Stimulated activated CD8-positive, alpha-beta memory T cell treated with anti-CD3 and anti-CD28 coated beads, Interleukin-4, amount 100 ng/mL, for 1 hour (primary cell): ENCODE measurements at places on chromosomes 11 and 22.

- DNase-seq = no peak
Measured at GRCh38 chr22:23219317-23219716, 39.0 kb downstream of the BCR start.

DNA sequence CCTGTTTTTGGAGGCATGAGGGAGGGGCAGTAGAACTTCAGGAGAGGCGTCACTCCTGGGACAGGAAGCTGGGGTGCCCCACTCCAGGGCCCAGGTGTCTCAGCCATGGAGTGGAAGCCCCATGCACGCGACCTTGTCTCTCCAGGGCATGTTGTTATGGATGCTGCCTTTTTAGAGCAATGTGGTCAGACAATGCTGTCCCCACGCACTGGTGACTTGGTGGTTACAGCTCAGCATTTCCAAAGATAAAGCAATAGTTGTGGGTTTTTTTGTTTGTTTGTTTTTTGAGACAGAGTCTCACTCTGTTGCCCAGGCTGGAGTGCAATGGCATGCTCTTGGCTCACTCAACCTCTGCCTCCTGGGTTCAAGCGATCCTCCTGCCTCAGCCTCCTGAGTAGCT is 22.3 kb downstream of the EIF4G2 start:
- no peak for DNase-seq

- DNase-seq = no peak
Measured at GRCh38 chr11:27716835-27717234, 16.6 kb upstream of the BDNF start.

DNA sequence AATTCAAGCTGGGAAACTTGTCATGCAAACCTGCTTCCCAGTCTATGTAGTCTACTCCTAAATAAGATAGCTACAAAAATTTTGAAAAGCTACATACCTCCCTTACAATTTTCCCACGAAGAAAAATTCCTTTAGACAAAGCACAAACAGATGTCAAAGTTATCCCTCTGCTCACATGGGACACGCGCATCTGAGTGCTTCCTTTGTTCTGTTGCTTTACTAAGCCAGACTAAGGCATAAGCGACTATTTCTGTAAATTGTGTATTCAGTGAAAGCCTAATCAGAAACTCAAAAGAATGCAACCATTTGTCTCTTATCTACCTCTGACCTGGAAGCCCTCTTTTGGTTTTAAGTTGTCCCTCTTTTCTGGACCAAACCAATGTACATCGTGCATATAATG is 583.7 kb upstream of the B3GAT1 start:
- DNase-seq = no peak

GRCh38 chr22:36356708-36357624 is 30.8 kb downstream of the MYH9 start:
- no peak for DNase-seq

DNA sequence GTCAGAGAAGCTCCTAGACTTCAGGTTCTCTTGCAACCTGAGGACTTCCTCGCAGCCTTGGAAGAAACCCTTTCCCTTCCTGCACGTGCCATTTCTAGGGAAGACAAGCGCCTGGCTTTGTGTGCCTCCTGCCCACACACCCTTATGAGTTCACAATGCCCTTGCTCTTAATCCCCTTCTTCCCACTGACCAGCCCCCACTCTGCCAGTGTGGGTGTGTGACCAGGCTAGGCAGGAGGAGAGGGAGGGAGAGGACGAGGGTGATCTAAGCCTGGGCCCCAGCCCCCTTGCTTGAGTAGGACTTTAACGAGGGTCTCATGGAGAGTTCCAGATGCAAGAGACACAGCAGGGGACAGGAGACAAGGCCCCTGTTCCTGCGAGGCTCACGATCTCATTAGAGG is 30.2 kb downstream of the TP53I11 start:
- no peak for DNase-seq

GRCh38 chr11:61851900-61852295 is 23.8 kb downstream of the FADS2 start:
- no peak for DNase-seq

- DNase-seq = no peak
Measured at GRCh38 chr11:117281159-117281558, 10.0 kb upstream of the BACE1-AS start.

GRCh38 chr11:81495699-81496292 is 1237.9 kb downstream of the FAM181B start:
- no peak for DNase-seq

DNA sequence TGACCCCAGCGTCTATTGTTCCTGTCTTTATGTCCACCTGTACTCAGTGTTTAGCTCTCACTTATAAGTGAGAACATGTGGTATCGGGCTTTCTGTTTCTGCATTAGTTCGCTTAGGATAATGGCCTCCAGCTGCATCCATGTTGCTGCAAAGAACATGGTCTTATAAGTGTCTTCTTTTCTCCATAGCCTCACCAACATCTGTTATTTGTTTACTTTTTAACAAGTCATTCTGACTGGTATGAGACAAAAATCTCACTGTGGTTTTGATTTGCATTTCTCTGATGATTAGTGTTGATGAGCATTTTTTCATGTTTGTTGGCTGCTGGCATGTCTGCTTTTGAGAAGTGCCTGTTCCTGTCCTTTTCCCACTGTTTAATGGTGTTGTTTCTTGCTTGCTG is 21.7 kb upstream of the SLN start:
- no peak for DNase-seq

DNA sequence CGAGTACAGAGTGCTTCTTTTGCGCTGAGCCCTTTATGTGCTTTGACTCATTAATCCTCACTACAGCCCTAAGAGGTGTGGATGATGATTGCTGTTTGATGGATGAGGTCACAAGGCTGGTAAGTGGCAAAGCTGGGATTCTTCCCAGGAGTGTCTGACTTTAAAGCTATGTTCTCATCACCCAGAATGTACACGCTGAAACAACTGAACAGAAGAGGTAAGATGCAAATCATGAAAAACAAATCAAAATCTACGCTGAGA is 37.7 kb upstream of the CREB3L1 start:
- DNase-seq = no peak

DNA sequence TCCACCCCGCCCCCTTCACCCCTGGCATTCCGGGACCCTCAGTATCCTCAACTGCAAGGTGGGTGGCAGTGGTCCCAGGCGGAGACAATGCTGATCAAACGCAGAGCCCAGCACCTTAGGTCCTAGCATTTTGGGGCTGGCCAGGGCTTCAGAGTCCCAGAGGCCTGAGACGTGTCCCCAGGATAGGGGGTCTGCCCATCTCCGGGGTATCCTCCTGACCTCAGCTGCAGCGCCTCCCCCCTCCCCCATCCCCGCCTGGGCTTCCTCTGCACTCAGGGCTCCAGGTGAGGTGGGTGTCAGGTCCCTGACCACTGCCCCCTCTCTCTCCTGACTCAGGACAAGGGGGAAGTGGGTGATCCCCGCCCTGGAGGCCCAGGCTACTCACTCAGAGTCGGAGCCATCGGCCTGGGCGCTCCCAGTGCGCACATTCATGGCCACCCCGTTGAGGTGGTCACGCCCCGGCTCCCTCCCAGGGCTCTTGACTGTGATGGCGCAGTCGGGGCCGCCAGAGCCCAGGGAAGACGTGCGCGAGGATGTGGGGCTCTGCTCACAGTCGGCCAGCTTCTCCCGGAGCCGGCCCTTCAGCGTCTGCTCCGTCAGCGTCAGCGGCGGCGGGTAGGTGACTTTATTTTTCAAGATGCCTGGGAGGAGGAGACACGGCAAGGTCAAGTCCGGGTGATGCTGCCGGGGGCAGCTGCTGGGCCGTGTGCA is 28.3 kb downstream of the TRMU start:
- no peak for DNase-seq

- DNase-seq = no peak
Measured at GRCh38 chr11:61912530-61912898, 4.9 kb downstream of the RAB3IL1 start.

DNA sequence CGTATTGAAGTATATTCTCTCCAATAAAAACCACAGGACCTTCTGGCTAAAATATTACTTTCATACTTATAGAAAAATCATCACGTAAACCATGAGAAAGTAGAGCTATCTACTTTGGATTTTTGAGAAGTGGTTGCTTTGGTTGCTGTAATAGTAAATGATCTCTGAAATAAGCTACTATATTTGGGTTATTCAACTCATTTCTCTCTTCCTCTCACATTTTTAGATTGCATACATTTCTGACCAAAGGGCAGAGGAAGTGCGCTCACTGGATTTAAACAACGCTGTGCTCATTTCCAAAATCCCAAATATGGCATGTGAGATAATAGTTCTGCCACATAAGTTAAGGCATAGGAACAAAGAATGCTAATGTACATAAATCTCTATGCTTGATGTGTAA is 357.0 kb downstream of the LRRC4C start:
- no peak for DNase-seq

- no peak for DNase-seq
Measured at GRCh38 chr11:83174008-83174407, 17.1 kb downstream of the PCF11 start.

DNA sequence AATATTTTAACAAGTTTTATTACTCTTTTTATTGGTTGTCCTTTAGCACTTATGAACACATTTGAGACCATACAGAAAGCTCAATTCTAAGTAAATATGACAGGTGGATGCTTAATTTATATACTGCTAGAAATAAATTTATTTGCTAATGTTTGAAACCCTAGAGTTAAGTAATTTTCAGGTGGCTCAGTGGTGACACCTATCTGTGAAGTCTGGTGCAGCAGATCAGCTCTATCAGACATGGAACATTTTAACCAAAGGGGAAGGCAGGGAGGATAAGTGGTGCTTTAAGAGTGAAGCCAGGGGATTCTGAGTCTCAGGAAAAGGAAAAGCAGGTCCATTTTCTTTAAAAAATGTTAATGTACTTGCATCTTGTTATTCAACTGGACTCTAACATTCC is 175.8 kb downstream of the DSCAML1 start:
- DNase-seq = no peak

- DNase-seq = no peak
Measured at GRCh38 chr22:47072642-47072967, 310.2 kb downstream of the TBC1D22A start.

- no peak for DNase-seq
Measured at GRCh38 chr11:28537822-28538221, 429.6 kb downstream of the METTL15 start.

GRCh38 chr11:62621027-62621566 is 689 bp downstream of the B3GAT3 start:
- no peak for DNase-seq

DNA sequence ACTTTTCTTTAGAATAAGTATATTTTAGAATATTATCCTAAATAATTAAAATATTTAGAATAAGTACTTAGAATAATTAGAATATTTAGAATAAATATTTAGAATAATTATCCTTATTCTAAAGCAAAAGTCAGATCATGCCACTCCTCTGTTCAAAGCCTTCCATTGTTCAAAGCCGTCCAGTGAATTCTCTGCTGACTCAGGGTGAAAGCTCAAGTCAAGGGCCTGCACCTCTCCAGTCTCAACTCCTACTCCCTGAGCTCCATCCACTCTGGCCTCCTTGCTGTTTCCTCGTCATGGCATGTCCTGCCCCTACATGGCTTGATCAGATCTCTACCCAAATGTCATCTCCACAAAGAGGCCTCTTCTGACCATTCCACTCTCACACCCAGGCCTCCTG is 30.0 kb downstream of the PLEKHA7 start:
- no peak for DNase-seq

DNA sequence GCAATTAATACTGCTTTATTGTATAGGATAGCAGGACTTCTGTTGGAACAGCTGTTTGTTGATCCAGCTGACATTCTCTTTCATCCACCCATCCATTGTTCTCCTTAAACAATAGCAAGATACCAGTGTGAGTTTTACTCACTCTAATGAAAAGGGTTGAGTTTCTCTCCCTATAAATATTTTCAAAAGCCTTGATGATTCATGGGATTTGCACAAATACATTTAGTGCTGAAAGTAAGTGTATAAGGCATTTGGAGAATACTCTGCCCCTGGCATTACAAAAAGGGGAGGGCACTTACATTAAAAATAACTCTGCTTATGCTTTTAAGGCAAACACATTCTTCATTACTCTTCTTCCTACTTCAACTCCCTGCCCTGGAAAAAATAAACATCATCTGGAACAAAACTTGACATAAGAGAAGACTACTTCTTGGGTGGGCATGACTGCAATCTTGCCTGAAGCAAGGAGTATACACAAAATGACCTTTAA is 634.9 kb downstream of the METTL15 start:
- DNase-seq = no peak

DNA sequence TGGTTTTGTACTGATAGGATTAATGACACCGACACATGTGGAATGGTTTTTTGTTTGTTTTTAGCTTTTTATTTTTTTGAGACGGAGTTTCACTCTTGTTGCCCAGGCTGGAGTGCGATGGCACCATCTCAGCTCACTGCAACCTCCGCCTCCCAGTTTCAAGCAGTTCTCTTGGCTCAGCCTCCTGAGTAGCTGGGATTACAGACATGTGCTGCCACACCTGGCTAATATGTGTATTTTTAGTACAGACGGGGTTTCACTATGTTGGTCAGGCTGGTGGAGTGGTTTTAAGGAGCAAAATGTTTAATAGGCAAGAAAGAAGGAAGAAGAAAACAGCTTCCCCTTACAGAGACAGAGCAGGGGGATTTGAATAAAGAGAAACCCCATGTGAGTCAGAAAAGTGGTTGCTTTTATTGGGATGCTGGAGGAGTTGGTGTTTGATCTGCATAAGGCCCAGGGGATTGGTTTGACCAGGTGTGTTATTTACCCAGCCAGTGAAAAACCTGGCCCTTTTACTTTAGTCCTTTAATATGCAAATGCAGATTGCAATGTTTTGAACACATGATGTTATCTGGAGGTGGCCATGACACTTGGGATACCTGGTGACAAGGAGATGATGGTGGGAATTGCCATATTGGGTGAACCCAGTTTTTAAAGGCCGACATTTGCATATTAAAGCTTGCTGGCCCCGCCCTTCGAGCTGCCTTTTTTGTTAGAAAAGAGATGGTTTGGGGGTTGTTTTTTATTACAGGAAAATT is 24.3 kb downstream of the SUSD2 start:
- no peak for DNase-seq

DNA sequence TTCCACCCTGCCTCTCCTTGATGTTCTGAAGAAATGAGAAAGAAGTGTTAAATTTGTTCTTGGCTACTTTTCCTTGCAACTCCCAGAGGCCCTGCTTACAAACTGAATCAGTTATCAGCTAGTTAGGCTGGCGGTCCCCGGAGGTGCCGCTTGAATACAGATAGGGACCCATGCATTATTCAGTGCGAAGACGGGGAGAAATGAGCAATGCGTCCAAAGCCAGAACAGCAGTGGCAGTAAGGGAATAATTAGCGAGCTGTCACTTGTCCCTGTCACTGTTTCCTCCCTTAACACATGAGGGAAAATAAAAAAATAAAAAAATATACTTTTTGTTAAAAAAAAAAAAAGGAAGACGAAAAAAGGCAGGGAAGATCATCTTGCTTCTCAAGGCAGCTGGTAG is 528.1 kb downstream of the MN1 start:
- no peak for DNase-seq

- no peak for DNase-seq
Measured at GRCh38 chr11:17161515-17161914, 46.3 kb downstream of the PIK3C2A start.

DNA sequence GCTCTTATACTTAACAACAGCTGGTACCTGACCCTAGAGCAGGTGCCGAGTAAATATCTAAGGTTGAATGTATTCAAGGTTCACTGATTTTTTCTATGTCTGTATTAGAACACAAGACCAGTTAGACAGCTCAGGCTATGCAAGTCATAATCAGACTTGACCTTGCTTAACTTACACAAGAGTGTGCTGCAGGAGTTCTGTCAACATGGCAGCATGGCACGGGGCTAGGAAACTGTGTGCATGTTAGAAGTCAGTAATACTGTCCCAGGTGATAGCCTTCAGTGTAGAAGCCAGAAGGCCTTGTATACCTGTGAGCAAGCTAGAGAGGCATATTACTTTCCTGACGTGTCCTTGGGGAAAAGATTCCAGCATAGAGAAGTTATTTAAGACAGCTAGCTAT is 253.1 kb downstream of the FAT3 start:
- no peak for DNase-seq
